ENCODE measurements at places on chromosomes 5 and 9. TPM values are rescaled to one million over a fixed set of nuclear protein-coding genes. Genes with fewer than 3 reads are reported as not detected.

Gene EPB41L4A
- total RNA-seq, result 13.9 TPM

Gene ANXA2R
- 4.4 TPM for total RNA-seq

Gene LPAR1
- total RNA-seq, result 263 TPM

Gene ARSI
- 8.0 TPM for total RNA-seq

Gene ZDHHC11B
- under 0.01 TPM for total RNA-seq

Gene MTAP
- 26.5 TPM for total RNA-seq

Gene BHMT2
- total RNA-seq, result 14.9 TPM

Gene CCL27
- total RNA-seq, result not detected

Gene WDR31
- 3.2 TPM for total RNA-seq

Gene FBP2
- total RNA-seq, result not detected

Gene STPG3
- total RNA-seq, result not detected

Gene TMEM215
- total RNA-seq, result not detected

Gene NIM1K
- total RNA-seq, result 3.9 TPM

Gene NDUFS6
- total RNA-seq, result 32.7 TPM
